ENCODE measurements at places on chromosomes 3 and 15.

DNA sequence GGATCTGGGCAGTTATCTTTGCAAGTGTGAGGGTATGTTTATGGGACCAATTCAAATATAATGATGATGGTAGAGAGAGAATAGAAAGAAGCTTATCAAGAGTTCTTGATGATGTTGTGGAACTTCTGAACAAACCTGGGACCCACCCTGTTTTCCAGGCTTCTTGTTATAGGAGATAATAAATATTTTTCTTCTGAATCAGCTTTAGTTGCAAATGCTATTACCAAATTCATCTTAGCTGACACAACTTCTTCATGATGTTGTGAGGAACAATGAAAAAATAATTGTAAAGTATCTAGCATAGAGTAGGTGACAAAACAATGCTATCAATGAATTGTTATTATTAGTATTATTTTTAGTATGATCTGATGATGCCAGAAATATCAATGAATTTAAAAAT is 43.5 kb upstream of the PTX3 start:
- no peak for DNase-seq

- DNase-seq = no peak
Observed at GRCh38 chr3:57152151-57153143, 12.7 kb downstream of the IL17RD start.

DNA sequence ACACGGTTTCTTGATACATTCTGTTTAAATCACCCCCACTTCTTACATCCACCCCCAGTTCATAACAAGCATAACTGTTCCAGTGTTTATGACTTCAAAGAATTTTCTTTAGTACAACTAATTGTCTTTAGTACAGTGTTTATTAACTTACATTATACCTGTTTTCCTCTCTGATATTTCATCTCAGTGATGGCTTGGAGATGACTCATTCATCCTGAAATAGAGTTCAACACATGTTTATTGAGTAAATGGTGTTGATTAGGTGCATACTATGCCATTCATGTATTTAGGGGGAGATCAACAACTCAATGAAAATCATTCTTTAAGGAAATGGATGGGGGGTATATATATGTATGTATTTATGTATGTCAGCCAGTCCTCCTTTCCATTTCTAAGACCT is 21.7 kb upstream of the UTS2B start:
- DNase-seq = no peak

GRCh38 chr15:85407421-85408269 is 27.2 kb downstream of the AKAP13 start:
- DNase-seq = no peak

DNA sequence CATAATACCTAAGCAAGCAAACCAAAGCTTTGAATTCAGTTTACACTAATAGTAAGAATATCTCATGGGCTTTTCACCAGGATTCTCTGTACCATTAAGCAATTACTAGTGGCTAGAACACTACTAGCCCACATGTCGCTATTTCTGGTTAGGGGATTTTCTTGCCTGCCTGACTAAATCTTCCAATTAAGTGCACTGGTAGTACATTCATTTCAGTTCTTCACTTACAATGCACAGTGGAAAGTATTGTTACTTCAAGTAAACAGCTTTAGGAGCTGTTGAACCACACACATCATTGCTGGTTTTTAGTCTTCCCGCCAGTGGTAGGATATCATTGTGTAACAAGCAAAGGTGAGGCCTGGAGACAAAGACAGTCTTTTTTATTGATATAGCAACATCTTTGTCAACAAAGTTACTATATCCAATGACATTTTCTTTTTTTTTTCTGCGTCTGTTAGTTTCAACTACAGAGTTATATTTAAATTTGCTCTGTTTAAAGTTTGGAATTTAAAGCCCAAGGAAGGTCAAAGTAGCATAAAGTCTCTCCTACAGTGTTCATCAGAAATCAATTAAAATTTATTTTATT is 826.8 kb upstream of the NR2F2 start:
- DNase-seq = no peak

DNA sequence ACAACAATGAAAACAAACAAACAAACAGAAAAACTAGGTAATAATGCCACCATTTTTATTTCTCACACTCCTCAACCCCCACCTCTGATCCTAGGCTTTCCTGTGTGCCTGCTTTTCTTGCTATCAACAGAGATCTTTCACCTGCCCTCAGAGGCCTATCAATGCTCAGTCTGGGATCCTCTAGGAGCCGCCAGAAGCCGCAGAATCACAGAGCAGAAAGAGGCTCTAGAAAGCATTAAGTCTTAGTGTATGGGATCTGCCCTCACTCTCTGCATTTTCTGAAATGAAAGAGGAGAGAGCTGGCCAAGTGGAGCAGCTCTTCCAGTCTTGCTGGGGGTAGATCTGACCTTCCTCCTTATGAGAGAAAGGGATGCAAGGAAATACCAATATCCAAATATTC is 306.8 kb downstream of the TUSC7 start:
- no peak for DNase-seq

Data from stimulated activated CD8-positive, alpha-beta memory T cell treated with anti-CD3 and anti-CD28 coated beads, Interleukin-7, amount 100 ng/mL, for 4 hours (primary cell).